ENCODE measurements at places on chromosomes 1 and 21. TPM values are rescaled to one million over a fixed set of nuclear protein-coding genes. Genes with fewer than 3 reads are reported as not detected.

DNA sequence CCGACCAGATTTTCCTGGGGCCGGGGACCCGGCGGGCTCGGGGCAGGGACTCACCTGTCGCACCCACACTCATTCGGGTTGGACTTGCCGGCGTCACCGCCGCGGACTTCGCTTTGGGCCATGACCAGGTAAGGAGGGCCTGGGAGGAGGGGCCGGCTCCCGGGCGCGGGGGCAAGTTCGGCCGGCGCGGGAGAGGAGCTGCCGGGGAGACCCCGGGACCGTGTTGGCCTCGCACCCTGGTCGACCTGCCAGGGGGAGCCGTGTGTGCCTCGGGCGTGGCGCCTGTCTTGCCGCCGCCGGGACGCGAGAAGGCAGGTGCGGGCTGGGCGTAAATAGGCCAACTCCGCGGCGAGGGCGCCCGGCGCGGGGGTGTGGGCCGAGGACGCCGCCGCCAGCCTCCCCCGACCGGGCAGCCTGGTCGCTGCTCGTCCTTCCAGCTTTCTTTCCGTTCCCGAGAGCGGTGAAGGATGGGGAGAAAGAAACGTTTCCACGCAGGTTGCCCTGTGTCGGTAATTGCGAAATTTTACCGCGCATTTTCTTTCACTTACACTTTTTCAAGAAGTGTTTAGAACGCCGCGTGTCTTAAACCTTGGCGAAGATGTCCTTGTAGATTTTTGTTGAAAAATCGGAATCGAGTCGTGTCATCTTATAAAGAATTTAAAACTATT is 558 bp downstream of the USP1 start:
- peak; percentile 16 for DNase-seq

DNA sequence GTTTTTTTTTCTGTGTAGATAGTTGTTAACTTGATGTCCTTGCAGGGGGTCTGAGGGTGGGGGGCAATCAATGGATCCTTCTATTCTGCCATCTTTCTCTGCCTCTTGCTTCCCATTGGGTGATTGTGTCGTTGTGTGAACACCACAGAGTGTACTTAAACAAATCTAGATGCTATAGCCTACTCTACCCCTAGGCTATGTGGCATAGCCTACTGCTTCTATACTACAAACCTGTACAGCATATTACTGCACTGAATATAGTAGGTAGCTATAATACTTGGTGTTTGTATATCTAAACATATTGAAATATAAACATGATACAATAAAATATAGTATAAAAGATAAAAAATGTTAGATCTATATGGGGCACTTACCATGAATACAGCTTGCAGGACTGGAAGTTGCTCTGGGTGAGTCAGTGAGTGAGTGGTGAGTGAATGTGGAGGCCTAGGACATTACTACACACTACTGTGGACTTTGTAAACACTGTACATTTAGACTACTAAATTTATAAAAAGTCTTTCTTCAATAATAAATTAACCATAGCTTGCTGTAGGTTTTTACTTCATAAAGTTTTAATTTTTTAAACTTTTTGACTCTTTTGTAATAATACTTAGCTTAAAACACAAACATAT is 105.4 kb downstream of the CENPF start:
- no peak for DNase-seq

GRCh38 chr1:84972377-84972987 is 24.4 kb downstream of the MCOLN2 start:
- no peak for DNase-seq

DNA sequence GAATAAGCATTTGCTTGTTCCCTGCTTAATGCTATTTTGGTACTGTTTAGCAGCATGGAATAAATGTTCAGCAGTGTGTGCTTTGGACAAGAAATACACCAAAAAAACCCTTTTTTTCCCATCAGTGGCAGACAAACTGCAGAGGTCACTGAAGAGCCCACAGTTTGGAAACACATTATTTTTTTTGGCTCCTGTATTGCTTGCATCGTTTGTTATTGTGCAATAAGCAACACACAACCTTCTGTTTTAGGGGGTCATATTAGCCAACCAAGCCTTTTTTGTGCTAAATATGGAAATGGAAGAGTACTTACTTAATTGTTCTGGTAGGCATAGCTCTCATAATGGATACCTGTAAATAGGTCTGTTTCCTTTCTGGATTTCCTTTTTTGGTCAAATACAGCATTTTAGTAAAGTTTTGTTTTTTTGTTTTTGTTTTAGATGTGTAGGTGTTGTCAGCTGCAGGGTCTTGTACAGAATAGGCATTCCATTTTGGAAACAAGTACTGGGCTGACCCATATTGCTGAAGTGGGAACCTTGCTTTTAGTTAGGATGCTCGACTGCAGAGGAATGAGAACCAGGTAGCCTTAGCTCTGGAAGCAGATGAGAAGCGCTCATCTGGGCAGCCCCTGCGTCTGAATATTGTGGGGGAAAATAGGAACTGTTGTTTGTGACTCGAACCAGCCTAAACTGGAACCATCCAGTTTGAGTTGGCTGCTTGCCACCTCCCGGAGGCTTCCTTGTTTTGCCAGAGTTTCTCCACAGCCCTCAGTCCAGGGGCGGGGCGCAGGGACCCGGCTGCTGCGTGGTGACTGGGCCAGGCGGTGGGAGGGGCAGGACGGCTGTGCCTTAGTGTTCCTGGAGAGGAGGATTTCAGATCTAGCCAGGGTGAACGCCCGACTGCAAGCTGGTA is 38.4 kb downstream of the SPEN start:
- peak; percentile 91 for DNase-seq

DNA sequence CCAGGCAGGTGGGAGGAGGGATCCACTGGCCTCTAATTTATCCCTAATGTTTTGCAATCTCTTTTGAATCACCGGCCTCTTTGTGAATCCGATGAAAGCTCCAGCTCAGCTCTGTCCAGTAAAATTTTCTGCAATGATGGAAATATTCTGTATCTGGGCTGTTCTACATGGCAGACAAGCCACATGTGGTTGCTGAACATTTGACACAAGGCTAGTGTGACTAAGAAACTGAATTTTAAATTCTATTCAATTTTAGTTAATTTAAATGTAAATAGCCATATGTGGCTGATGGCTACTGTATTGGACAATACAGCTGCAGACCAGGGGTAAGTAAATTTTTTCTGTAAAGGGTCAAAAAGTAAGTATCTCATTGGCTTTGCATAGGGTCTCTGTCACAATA is 135.1 kb downstream of the CSMD2 start:
- DNase-seq = no peak

DNA sequence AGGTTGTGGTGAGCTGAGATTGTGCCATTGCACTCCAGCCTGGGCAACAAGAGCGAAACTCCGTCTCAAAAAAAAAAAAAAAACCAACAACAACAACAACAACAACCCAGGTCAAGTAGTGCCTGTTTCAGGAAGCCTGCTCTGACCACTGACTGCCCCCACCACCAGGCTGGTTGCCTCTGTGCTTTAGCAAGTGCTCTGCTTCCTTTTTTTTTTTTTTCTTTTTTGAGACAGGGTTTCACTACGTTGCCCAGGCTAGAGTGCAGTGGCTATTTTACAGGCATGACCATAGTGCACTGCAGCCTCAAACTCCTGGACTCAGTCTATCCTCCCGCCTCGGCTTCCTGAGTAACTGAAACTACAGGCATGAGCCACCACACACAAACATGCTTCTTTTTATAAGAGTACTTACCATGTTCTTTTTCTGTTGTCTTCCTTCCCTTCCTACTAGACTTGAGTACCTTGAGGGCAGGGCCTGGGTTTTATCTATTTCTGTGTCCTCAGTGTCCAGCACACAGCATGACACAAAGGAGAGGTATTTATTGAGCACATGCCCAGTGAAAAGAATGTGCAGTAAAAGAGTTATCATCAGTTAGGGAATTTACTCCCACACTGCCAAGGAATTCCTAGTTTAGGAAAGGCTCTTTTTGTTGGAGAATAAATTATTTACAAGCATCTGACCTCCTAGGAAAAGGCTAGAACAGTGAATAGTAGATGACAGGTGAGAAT is 9.9 kb upstream of the COA7 start:
- DNase-seq = no peak

DNA sequence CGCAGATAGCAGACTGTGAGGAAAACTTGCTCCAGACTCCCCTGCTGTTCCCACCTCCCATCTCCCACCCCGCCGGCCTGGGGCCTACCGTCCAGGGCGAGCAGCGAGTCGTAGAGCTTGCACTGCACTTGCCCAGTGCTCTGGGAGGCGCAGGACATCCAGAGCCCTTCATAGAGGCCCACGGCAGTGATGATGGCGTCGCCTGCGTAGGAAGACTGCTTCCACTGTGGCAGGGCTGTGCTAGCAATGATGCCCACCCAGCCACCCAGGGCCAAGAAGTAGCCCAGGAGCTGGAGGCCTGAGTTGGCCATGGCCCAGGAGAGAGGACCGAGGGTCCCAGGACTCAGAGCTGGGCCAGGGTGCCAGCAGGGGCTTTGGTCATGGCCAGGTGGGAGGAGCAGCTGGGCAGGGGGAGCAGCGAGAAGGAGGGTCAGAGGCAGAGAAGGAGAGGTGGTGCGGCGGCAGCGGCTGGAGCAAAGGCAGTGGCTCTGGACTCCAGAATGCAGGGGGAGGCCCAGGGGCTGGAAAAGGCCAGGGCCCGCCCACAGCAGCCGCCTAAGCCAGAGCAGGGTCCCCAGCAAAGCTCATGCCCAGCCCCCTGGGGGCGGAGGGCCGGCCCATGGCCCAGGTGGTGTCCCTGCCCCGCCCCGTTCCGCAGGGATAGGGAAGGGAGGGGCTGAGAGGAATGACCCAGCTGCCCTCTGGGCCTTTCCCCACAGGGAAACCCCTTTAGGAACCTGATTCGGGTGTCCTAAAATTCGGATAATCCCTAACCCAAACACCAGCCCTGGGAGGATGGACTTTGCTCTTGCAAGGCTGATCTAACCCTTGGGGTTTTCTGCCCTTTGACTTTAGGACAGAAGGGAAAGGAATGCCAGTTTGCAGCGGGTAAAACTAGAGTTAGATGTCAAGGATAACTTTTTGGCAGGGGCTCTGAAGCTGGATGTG is at the start of gene CLDN19:
Gene CLDN19, minus strand, starts transcription at position 484 of the 948 bp plus-strand sequence. Its CDS starts 173 bp downstream, at position 311.
- DNase-seq = no peak

GRCh38 chr21:39788383-39788782 is 43.4 kb downstream of the IGSF5 start:
- peak; percentile 41 for DNase-seq

DNA sequence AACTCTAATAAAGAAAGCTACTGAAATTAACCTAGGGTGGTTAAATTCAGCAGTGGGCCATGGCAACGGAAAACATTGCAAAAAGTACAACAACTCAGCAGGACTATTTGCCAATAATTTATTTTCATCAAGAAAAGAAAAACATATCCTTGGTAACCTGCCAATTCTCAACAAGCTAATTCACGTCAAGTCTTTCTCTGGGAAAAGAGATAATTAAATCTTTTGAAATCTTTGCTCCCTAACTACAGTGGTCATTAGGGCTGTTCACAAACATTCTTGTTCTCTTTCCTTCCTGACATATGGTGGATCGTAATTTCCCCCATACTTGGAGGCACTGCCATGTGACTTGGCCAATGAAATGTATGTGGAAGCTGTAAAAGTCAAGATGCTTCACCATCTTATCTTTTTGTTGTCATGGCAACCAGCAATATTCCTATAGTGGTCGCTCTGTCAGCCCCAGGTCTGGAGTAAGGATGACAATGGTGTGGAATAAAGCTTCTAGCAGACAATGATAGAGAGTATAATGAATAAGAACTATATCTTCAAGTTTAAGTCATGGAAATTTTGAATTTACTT is 29.6 kb upstream of the ZNF326 start:
- DNase-seq = no peak

GRCh38 chr1:43582162-43582566 is 51.5 kb downstream of the PTPRF start:
- no peak for DNase-seq

- DNase-seq = no peak
Observed at GRCh38 chr1:224377676-224378006, 21.0 kb downstream of the CNIH4 start.

- DNase-seq = no peak
Observed at GRCh38 chr1:29712284-29712651, 475.9 kb downstream of the PTPRU start.

DNA sequence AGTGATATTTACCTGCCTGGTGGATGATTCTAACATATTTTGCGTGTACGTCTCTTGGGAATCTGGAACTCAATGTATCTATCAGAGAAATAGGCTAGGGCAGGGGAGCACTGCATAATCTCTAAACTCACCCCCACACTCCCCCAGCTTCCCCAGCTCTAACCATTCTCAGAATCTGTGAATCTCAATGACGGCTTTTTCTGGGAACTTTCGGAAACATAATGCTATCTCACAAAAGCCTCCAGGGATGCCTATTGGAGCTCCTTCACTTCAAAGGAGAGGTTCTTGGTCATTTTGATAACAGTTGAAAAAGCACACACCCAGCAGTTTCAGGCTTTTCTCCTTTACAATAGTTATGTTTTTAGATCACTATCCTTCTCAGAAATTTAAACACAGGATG is 113.8 kb upstream of the MAGI3 start:
- DNase-seq = no peak

DNA sequence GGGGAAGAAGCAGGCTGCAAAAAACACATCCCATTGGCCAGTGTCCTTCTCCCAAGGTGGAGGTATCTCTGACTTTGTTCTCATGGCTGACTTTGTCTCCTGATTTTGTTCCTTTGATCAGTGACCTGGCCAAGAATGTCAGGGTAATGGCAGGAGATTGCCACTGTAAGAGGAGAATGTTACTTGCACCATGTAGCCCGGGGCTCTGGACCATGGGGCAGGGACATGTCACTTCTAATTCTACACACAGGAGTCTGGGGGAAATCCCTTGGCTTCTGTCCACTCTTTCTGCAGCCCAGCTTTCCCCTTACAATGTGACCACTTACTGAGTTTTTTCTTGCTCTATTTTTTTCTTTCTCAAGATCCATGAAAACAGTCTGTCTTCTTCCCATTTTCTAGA is 87.7 kb upstream of the LRRN2 start:
- no peak for DNase-seq

- DNase-seq = no peak
Observed at GRCh38 chr1:221100611-221101010, 221.4 kb downstream of the HLX start.

- DNase-seq = no peak
Observed at GRCh38 chr1:180198196-180198595, 31.9 kb upstream of the LHX4 start.

Gene SCAF4
- 4.1 TPM for total RNA-seq

Gene SPRR5
- not detected for total RNA-seq

Gene ILDR2
- 0.86 TPM for total RNA-seq

Gene BARHL2
- total RNA-seq = 0.07 TPM

Gene POU3F1
- not detected for total RNA-seq

Gene MPL
- total RNA-seq = not detected

Gene ALX3
- not detected for total RNA-seq

Gene IFNAR1
- 2.2 TPM for total RNA-seq
